Mesothelial cell of epicardium (in vitro differentiated cells): ENCODE measurements at places on chromosomes 3 and 15. TPM values are rescaled to one million over a fixed set of nuclear protein-coding genes. Genes with fewer than 3 reads are reported as not detected.

SPRED1 gene
- 36.3 to 39.9 TPM (median 36.7 TPM) in 3 replicates for total RNA-seq

WDR72 gene
- total RNA-seq, result 0.25 to 0.45 TPM (median 0.31 TPM) in 3 replicates

SEMA6D gene
- 52.0 to 58.3 TPM (median 54.3 TPM) in 3 replicates for total RNA-seq

MESP2 gene
- 0.29 TPM in 1 of 3 replicates, not detected in the others for total RNA-seq

LMAN1L gene
- total RNA-seq, result 0.16 to 0.65 TPM (median 0.35 TPM) in 3 replicates

GRK7 gene
- total RNA-seq, result 0.11 TPM in 1 of 3 replicates, not detected in the others

DNA sequence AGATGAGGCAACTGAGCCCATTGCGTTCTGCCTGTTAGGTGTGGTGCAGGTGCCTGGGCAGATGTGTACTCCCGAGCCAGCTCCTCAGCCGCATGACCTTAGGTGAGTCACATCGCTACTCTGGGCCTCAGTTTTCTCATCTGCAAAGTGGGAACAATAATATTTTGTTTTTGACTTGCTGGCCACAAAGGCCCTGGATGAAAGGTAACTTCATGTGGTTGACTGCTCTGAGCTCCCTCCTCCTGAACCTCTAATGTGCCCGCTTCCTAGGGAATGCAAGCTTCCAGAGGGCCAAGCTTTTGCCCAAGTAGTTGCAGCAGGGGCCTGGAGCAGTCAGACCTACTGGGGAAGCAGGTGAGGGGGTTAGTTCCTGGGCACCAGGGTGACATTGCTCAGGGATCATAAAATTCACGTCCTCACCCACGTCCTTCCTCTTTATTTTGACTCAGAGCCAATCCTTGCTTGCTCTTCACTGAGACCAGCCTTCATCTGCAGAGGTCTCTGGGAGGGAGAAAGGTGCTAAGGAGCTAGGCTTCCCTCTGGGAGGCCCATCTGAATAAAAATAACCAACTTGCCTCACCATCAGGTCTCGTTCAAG is 149.0 kb upstream of the TLE3 start:
- no peak for DNase-seq
- no peaks in the 10 kb centered on the region for H3K36me3 ChIP-seq
- peaks cover 52% of the 10 kb centered on the region for H3K4me1 ChIP-seq
- H3K4me3 ChIP-seq, result no peak overlapping the region
- H3K27ac ChIP-seq, result no peak overlapping the region

DNA sequence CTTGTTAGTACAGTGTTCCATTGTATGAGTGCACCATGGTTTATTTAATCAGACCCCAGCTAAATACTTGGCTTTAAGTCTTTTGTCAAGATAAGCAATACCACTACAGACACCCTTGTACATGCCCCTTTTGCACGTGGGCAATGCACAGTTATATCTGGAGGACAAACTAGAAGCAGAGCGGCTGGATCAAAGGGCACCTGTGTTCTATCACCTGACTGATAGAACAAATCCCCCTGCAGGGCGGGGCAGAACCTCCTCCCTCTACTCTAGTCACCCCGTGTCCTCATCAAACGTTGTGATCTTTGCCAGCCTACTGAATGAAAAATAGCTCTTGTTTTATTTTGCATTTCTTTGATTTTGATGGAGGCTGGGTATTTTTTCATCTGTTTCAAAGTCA is 314.9 kb downstream of the TLE3 start:
- H3K4me1 ChIP-seq, result peaks cover 19% of the 10 kb centered on the region
- DNase-seq, result no peak

- peaks cover 3% of the 10 kb centered on the region for H3K36me3 ChIP-seq
- peaks cover 22% of the 10 kb centered on the region for H3K4me1 ChIP-seq
- H3K4me3 ChIP-seq, result no peak overlapping the region
- no peak for DNase-seq
- no peaks in the 10 kb centered on the region for H3K27me3 ChIP-seq
- H3K27ac ChIP-seq, result no peak overlapping the region
Observed at GRCh38 chr3:51986010-51986947, 2.9 kb downstream of the ACY1 start.

- H3K4me1 ChIP-seq, result peaks cover 6% of the 10 kb centered on the region
- no peaks in the 10 kb centered on the region for H3K27me3 ChIP-seq
- DNase-seq, result no peak
- H3K27ac ChIP-seq, result no peak overlapping the region
- peaks cover 2% of the 10 kb centered on the region for H3K36me3 ChIP-seq
Observed at GRCh38 chr3:177928172-177928873, 607.9 kb upstream of the KCNMB2 start.

DNA sequence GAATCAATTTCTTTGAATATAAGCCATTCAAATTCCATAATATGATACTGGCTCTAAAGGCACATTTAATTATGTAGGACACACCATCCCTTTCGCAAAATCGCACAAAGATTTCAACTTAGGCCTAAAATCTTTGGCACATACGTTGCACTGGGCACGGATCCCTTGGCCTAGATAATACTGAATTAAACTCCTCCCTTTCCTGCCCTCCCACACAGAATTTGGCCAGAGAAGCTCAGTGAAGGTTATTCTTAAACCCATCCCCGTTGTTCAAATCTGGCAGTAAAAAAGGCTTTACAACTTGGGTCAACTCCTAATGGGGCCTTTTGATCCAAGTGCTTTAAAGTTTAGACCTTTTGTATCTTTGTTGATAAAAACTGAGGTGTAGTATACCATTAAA is 247.2 kb downstream of the PTPRG start:
- H3K27ac ChIP-seq, result no peak overlapping the region
- H3K4me1 ChIP-seq, result peaks cover 53% of the 10 kb centered on the region
- peaks cover 2% of the 10 kb centered on the region for H3K27me3 ChIP-seq
- DNase-seq, result no peak

DNA sequence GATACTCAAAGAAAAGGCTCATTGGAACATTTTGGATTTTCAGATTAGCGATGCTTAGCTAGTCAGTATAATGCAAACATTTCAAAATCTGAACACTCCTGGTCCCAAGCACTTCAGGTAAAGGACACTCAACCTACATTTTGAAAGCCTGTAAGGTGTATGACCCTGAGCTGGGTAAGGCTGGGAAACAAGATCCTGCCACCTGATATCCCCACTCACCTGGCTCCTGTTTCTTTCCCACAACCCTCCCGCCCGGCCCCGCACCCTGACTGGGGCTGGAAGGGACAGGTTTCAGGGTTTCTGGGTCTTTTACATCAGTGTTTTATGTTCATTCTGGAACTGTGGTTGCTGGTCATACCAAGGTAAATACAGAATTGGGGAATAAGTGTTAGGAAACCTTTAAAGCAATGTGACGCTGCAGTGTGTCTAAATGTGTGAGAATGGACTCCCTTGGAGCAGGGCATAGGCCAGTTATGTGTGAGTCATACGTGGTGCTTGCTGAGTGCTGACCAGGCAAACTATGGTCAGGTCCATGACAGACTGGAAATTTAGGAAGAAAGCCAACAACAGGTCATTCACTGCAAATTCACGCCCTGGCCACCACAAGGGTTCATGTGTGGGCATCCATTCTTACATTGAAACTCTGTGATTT is 22.9 kb downstream of the CTXND1 start:
- H3K27ac ChIP-seq, result no peak overlapping the region
- peaks cover 46% of the 10 kb centered on the region for H3K27me3 ChIP-seq
- no peaks in the 10 kb centered on the region for H3K4me1 ChIP-seq
- H3K36me3 ChIP-seq, result no peaks in the 10 kb centered on the region
- H3K4me3 ChIP-seq, result no peak overlapping the region
- no peak for DNase-seq

DNA sequence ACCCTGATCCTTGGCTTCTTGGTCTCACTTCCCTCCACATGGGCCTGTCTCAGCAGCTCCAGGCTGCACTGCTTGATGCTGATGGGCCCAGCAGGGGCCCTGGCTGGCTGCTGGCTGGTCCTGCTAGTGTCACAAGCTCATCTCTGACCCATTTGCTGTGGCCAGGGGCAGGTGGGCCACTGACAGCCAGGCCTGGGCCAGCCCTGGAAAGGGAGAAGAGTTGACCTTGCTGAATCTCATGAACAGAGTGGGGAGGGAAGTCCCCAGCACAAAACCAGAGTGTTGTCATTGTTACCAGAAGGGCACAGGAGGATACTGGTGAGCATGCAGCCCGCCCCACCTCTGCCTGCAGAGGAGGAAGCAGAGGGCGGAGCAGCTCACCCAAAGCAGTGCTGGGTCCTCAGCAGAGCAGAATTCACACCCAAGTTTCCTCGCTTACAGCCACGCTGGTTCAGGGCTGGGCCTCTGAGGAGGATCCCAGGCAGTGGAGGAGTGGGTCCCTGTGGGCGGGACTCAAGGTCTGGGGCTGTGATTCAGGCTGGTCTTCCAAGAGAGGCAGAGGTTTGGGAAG is 7.6 kb upstream of the KLF15 start:
- no peak for DNase-seq
- no peaks in the 10 kb centered on the region for H3K36me3 ChIP-seq
- no peaks in the 10 kb centered on the region for H3K4me1 ChIP-seq
- H3K4me3 ChIP-seq, result no peak overlapping the region

- peaks cover 31% of the 10 kb centered on the region for H3K36me3 ChIP-seq
- H3K4me3 ChIP-seq, result no peak overlapping the region
- H3K27ac ChIP-seq, result peak overlapping the region; percentile 77
Observed at GRCh38 chr3:47034868-47035489, 55.5 kb downstream of the NBEAL2 start.

GRCh38 chr3:98930413-98930812 is 28.9 kb upstream of the DCBLD2 start:
- H3K4me1 ChIP-seq, result no peaks in the 10 kb centered on the region
- H3K27me3 ChIP-seq, result peaks cover 4% of the 10 kb centered on the region
- H3K27ac ChIP-seq, result no peak overlapping the region
- no peaks in the 10 kb centered on the region for H3K36me3 ChIP-seq

DNA sequence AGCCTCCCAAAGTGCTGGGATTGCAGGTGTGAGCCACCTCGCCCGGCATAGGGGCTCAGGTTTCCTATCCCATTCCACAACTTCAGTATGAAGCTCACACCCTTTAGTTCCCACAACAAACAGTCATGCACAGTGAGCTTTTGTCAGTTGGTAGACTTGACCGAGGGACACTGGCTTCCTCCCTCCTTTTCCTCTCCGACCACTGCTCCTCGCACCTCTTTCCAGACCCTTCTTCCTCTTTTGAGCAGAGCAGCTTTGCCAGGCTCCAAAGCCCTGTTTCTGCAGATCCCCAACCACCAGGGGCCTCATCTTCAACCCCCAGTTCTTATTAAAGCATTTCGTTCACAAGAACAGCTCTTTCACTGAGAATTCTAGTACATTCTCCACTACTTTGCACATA is 12.7 kb upstream of the CILP start:
- no peak for DNase-seq
- peaks cover 2% of the 10 kb centered on the region for H3K27me3 ChIP-seq
- H3K4me3 ChIP-seq, result no peak overlapping the region
- no peaks in the 10 kb centered on the region for H3K36me3 ChIP-seq
- H3K27ac ChIP-seq, result no peak overlapping the region
- H3K4me1 ChIP-seq, result no peaks in the 10 kb centered on the region

GRCh38 chr3:41489231-41489630 is 289.9 kb downstream of the CTNNB1 start:
- H3K4me3 ChIP-seq, result no peak overlapping the region
- no peaks in the 10 kb centered on the region for H3K27me3 ChIP-seq
- no peaks in the 10 kb centered on the region for H3K36me3 ChIP-seq

DNA sequence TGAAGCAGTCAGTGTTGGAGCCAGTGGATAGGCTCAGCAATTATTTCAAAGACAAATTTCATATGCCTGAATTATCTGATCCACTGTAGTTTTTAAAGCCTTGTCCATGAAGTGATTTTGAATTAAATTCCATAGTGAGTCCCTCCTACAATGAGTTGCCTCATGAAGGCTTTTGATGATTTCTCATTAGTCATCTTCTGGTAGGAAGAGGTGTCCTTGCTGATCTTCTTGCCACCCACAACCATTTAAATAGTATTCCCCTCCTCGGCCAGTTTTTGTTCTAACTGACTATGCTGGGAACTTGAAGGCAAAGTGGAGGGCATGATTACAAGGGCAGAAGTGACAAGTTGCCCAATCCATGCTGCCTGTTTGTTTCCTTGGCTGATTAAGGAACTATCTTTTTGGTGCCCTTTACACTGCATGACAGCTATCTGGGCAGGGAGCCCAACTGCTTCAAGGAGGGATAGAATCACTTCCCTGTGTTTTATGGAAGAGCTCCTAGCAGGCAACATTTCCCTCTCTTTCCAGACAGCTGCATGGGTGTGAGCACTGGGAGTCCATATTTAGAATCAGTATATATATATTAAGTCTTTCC is 617.5 kb downstream of the ZPLD1 start:
- no peaks in the 10 kb centered on the region for H3K27me3 ChIP-seq
- H3K27ac ChIP-seq, result no peak overlapping the region
- peaks cover 15% of the 10 kb centered on the region for H3K4me1 ChIP-seq
- no peak for DNase-seq
